ENCODE measurements at places on chromosomes 4 and X. TPM values are rescaled to one million over a fixed set of nuclear protein-coding genes. Genes with fewer than 3 reads are reported as not detected.

- peak; percentile 40 for DNase-seq
These were observed 2.7 kb downstream of the GEMIN8 start for GRCh38 chrX:14027036-14027435.

The MSANTD1 gene
- total RNA-seq, result 0.45 TPM

DNA sequence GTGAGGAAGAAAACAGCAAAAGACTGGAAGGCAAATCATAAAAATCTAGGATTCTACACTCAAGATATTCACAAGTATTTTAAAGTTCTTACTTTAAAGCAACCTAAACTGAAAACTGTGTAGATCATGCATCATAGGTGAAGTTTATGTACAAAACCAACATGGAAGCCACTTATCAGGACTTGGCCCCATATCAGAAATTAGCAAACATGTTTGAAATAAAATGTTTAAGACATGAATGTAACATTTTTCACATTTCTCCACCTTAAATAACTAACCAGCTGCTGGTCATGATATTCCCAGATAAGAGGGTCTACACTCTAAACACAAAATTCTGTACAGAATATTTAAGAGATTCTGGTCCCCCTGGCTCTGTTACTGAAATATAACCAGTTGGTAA lies 38.5 kb downstream of the APBB2 start:
- DNase-seq, result no peak

GRCh38 chr4:183441276-183441675 lies 3.2 kb upstream of the CDKN2AIP start:
- DNase-seq, result no peak

The PDCL2 gene
- total RNA-seq, result not detected

DNA sequence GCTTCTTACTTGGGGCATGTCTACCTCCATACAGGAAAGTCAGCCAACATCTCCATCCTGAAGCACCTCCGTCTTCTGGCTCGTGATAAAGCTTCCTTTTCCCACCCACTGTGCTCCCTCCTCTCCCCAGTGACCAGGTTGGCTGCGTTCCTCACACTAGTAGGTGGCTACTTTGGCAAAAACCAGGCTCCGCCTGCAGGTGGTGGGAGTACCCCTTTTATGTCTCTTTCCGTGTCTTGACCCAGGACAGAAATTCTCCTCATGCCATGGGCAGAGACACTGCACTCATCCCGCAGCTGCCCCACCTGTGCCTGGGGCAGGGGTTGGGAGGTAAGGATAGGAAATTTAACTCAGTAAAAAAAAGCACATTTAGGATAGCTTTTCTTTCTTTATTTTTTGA lies 50.9 kb downstream of the ENPP6 start:
- no peak for DNase-seq

DNA sequence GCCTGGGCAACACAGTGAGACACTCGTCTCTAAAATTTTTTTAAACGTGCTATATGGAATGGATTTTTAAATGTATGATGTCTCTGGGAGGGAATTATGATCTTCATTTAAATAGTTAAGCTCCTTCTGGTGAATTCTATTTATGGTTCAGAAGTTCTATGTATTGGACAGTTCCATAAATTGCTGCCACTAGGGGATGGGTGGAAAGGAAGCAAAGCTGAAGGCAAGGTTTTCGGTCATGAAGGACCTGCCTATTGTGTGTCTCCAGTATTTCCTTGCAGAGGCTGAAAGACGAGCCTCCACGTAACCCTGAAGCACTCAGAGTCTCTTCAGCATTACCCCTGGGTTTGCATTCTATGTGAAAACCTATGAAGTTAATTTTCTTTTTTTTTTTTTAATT lies 451.5 kb upstream of the FAT1 start:
- no peak for DNase-seq

- peak; percentile 48 for DNase-seq
These were observed 15.6 kb upstream of the RASL11B start for GRCh38 chr4:52846502-52846901.

GRCh38 chr4:18234108-18234507 lies 212.6 kb upstream of the LCORL start:
- DNase-seq, result no peak

- DNase-seq, result no peak
These were observed 1526.1 kb downstream of the STIM2 start for GRCh38 chr4:28386776-28387175.

DNA sequence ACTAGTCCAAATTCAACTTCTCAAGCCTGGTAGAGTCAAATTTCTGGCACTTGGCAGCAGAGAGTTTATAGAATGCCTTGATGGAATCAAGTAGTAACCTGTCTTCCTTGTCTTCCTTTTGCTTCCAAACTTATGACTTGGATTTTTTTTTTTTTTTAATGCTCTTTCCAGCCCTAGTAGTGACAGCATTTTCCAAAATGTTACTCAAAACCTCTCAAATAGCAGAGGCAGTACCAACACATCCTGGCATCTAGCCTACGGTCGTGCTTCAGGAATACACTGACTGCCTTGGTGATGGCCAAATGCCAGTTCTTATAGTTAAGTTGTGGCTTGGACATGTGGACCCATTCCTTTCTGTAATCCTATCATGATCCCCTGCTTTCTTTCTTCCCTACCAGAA lies 46.0 kb downstream of the GALNT7 start:
- DNase-seq, result no peak

DNA sequence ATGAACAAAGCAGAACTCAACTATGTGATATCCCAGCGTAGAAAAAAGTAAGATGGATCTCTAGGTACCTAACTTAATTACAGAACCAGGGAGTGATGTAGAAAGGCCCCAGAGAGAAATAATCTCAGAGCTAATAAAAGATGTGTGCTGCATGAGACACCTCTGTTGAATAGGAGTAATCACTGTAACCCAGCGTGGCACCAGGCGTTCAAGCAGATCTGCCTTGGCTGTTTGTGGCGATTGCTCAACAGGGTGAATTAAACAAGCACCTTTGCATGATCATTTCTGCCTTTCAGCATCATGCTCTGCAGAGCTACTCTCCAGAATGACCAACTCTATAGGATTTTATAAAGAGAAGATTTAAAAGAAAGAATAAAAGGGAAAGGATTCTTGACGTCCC lies 81.7 kb upstream of the KCNIP4 start:
- DNase-seq, result no peak

GRCh38 chr4:26204249-26204825 lies 116.5 kb upstream of the RBPJ start:
- DNase-seq, result no peak

The IKBKG gene
- total RNA-seq, result 15.5 TPM

DNA sequence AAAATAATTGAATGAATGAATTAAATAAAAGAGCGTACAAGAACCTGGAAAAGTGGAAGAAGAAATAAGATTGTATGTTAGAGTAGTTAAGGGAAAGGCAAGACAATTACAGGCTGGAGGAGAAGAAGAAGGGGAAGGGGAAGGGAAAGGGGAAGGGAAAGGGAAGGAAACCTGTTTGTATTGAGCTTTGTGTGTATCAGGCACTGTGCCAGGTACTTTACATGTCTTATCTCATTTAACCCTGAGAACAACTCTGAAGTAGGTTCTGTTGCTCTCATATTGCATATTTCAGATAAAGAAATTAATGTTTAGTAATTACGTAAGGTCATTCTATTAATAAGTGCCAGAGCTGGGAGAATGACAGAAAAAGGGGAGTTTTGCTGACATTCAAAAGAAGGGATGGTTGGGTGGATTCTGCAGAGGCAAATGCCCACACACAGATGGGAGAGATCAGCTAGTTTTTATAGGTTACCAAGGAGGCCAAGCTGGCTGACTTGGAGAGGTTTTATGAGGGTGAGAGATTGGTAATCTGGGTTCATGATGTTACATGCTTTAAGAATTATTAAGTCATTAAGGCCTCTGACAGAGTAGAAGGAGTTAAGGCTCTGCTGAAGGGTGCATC lies 92.3 kb upstream of the LCORL start:
- no peak for DNase-seq

GRCh38 chr4:169921732-169922131 lies 104.5 kb downstream of the MFAP3L start:
- DNase-seq, result no peak

The PCDH10 gene
- total RNA-seq, result 0.05 TPM

The LYAR gene
- total RNA-seq, result 10.0 TPM

The ARHGAP36 gene
- not detected for total RNA-seq

The CXCL1 gene
- 3.0 TPM for total RNA-seq

DNA sequence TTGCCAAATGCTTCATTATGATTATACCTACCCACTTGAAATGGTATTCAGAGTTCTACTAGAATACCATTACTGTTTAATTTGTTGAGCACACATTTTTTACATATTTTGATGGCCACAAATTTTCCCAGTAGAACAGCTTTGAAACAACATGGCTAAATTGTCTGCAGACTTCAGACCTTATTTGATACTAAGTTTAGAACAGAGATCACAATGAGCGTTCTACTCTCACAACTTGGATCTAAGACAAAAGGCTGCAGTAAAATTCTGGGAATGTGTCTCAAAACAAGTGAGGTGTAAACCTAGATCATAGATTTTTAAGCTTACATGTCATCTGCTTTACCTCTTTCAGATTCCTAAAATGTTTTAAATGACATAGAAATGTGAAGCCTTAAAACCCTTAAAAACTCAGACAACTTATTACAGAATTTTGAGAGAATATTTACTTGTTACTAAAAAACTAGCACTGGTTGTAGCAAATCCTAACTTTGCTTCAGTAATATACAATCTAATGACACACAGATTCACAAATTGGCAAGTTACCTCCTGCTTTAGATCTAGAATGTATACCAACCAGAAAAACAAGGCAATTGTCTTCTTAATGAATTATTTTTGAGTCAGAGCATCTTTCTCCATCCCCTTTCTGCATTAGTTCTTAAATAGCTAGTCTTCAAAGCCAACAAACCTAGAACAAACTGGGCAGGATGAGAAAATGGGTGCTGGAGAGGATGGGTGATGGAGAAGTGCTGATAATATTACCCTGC lies 243.3 kb downstream of the SLC7A11 start:
- DNase-seq, result no peak

- DNase-seq, result no peak
These were observed 67.3 kb upstream of the PRPS1 start for GRCh38 chrX:107560980-107561379.

The ZNF718 gene
- 6.3 TPM for total RNA-seq

- no peak for DNase-seq
These were observed 1.1 kb upstream of the SEPTIN6 start for GRCh38 chrX:119693996-119694451.

DNA sequence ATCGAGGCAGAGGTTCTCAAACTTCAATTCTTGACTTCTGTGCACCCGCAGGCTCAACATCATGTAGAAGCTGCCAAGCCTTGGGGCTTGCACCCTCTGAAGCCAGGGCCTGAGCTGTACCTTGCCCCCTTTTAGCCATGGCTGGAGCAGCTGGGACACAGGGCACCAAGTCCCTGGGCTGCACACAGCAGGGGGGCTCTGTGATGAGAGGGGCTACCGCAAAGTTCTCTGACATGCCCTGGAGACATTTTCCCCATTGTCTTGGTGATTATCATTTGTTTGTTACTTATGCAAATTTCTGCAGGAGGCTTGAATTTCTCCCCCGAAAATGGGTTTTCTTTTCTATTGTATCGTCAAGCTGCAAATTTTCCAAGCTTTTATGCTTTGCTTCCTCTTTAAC lies 4.9 kb upstream of the MAGEB17 start:
- no peak for DNase-seq

DNA sequence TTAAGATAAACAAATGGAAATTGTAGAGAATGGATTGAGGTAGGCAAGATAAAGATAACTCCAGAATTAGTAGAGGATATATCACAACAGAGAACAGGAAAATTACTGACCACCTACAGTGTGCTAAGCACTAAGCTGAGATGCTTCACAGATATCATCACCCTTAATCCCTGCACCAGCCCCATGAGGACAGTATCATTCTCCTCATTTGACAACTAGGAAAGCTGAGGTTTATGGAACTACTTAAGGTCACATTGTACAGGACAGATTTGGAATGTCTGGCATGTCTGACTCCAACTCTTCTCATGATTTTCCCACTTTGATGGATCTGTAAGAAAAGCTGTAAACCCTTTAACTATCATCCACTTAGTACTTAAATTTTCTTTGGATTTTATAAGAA lies 95.5 kb downstream of the CASK start:
- DNase-seq, result no peak

GRCh38 chrX:155314260-155314659 lies 20.2 kb downstream of the CLIC2 start:
- no peak for DNase-seq

GRCh38 chrX:129549124-129549523 lies 9.1 kb downstream of the OCRL start:
- no peak for DNase-seq

- no peak for DNase-seq
These were observed 197.1 kb upstream of the MAGEB18 start for GRCh38 chrX:25941087-25941486.

The CFAP47 gene
- total RNA-seq, result not detected

GRCh38 chr4:143668930-143669552 lies 31.4 kb downstream of the FREM3 start:
- no peak for DNase-seq

DNA sequence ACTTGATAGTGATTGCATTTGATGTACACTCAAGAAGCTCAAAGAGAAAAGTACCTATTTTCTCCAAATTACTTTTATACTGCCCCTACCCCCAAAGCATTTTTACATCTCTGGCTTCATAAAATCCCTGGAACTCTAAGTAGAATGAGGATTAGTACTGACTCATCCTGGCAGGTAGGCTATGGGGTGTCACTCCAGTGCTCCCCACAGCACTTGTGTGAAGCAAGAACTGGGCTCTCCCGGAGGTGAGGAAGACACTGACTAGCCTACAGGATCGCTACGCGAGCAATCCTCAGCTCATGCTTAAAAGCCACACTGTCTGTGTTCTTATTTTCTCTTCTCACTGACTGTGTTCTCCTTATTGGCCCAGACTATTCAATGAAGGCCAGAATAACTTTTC lies 90.4 kb upstream of the NDP start:
- DNase-seq, result no peak

The AFM gene
- total RNA-seq, result not detected

DNA sequence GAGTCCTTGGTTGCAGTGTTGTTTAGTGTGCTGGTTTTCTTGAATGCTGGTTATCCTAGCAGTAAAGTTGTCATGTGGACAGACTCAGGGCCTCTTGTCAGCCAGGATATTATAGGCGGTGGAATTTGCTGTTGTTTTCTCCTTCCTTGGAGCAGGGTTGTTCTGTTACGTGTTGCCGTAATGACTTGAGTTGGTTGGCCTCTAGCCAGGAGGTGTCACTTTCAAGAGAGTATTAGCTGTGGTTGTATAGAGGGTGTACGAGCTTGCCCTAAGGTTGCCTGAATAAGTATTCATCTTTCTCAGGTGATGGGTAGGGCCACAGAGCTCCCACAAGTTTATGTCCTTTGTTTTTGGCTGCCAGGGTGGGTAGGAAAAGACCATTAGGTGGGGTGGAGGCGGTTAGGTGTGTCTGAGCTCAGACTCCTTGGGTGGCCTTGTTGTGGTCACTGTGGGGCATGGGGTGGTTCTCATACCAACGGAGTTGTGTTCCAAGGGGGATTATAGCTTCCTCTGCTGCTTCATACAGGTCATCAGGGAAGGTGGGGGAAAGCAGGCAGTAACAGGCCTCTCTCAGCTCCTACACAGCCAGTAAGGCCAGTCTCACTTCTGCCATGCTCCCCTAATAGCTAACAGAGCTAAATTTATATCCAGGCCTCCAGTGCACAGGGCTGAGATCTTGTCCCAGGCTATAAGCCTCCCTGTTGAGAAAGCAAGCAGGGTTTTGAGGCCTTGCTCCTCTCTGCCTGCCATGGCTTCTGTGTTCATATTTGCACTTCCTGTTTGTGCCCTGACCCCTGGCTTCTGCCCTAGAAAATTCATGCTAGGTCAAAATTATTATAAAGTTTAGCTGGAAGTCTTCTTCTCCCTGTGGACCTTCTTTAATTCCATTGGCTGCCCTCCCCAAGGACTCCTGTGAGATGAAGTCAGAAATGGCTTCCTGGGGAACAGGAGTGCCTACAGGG lies 594.7 kb downstream of the RAPGEF2 start:
- DNase-seq, result no peak

GRCh38 chr4:174358829-174359228 lies 75.1 kb downstream of the CEP44 start:
- no peak for DNase-seq
